Esophagus mucosa (tissue), 1 donor: ENCODE measurements at places on chromosomes 3 and 15.

- peak; percentile 37 for ATAC-seq
Observed at GRCh38 chr15:31606194-31606669, 279.6 kb downstream of the KLF13 start.

- ATAC-seq, result peak; percentile 65
Observed at GRCh38 chr3:185744997-185745843, 79.6 kb downstream of the IGF2BP2 start.

DNA sequence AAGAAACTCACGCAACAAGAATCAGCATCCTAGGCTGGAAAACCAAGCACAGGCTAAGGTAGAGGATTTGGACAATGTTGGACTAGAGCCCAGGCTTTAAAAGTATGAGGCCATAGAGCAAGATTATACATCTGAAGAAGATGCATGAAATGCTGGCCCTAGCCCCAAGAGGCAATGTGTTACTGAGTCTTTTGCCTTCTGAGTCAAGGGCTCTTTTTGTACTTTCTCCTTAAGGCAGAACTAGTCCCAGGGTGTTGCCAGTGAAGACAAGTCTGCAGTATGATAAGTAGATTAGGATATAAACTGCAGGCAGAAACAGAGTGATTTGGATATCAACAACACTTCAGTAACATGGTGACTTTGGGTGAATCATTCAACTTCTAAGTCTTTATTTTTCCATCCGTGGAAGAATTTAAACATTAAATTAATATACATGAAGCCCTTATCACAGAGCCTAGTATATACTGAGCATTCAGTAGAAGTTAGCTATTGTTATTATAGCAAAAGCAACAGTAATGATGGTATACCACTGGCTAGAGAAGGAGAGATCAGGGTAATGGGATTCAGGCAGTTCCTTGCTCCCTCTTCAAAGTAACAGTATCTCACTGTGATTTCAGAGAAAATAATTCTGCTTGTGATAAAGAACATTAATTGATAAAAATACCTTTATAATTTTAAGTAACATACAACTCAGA is 99.9 kb upstream of the MLF1 start:
- peak; percentile 25 for ATAC-seq

- peak; percentile 58 for ATAC-seq
Observed at GRCh38 chr3:63900459-63900858, 11.7 kb downstream of the SCAANT1 start.

DNA sequence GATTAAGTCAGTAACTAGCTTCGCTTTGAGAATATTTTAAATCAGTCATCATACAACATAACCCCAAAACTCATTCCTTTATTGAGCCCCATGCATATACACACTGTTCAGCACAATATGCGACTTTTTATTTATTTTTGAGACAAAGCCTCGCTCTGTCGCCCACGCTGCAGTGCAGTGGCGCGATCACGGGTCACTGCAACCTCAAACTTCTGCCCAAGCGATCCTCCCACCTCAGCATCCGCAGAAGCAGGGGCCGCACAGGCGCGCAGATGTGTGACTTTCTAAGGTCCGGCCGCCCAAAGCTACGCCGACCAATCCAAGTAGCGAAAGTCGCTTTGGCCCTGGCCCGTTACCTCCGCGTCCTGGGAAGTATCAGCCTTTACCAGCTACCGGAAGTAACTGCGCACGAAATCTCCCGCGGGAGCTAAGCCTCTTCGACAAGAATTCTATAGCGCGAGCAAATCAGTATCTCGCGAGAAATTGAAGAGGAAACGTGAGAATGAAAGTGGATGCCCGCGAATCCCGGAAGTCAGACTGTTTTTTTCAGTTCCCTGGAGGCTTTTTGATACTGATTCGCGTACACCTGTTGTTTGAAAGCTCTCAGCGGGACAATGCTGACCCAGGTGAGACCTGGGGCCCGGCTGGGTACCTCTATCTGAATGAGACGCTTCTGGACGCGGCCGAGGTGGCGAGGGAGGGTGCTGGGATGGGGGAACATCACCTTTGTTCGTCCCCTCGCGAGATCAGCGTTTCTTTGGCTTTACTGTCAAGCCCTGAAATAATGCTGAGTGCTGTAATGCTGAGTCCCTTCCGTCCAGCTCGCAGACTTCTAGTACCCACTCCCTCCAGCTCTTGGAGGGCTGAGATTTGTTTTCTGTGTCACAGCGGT is at the start of the genes DHFR2 and NSUN3:
DHFR2 (minus strand) TSS at position 404 of the 892 bp plus-strand sequence. CDS start 1,405 bp downstream, outside the sequence.
NSUN3 (plus strand) TSS at position 549 of the 892 bp plus-strand sequence; CDS start at position 615, 66 bp downstream.
- peak; percentile 97 for ATAC-seq

- no peak for ATAC-seq
Observed at GRCh38 chr15:77023576-77024272, 28.8 kb downstream of the PSTPIP1 start.

DNA sequence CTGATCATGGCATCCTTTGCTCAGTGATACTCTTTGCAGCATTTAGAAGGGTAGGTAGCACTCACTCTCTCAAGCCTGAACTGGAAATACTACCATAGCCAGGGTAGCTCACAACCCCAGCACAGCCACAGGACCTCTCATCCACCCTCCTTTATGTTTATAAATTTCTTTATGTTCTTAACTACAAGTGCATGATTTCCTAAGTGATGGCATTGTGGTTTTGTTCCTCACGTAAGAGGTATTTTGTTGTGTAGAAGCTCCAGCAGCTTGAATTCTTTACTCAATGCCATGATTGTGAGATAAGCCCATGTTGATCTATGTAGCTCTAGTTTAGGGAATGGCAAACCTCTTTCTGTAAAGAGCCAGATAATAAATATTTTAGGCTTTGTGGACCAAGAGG is 7.9 kb upstream of the RTP3 start:
- ATAC-seq, result no peak

GRCh38 chr3:38222032-38222634 is 43.5 kb upstream of the SLC22A13 start:
- ATAC-seq, result no peak

GRCh38 chr3:49717211-49717958 is 2.1 kb downstream of the AMIGO3 start:
- no peak for ATAC-seq

GRCh38 chr15:92579931-92580470 is 75.6 kb downstream of the FAM174B start:
- ATAC-seq, result no peak

DNA sequence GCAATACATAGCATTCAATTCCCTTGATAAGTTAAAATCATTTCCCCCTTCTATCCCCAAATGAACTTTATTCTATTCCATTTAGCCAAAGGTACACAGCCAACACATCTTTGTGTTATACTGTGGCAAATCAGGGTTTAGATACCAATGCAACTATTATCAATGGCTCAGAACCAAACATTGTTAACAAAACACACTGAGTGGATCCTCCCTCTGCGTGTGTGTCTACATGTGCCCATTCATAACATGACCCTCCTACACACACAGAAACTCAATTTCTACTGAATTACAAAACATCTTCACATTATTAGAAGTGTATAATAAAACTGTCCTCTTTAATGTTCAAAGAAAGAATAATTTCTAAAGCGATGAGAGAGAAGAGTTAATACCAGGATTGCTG is 1.3 kb downstream of the TTBK2 start:
- no peak for ATAC-seq

- ATAC-seq, result no peak
Observed at GRCh38 chr15:100033140-100033857, 300.1 kb upstream of the LYSMD4 start.

DNA sequence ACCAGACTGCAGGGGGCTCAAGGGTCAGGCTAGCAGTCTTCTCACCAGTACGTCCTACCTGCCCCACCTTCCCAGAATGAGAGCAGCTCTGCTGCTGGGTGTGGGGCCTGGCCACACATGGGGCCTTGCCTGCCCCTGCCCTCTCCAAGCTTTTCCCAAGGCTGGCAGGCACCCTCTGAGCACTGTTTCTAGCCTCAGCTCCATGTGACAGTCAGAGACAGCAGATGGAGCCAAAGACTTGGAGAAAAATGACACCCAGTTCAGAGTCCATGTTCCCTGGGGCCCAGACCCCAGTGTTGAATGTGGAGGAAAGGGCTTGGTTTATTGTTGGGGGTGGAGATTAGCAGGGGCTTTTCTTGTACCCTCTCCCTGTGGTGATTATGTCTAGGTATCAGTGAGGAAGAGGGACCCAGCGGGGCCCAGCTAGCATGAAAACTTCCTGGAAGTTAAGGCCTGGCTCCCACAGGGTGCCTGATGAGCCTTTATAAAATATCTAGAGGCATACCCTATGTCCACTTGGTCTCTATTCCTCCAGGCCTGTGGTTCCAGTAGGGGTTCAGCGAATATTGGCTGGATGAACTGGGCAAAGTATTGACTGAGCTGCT is 153.8 kb downstream of the EEFSEC start:
- no peak for ATAC-seq

DNA sequence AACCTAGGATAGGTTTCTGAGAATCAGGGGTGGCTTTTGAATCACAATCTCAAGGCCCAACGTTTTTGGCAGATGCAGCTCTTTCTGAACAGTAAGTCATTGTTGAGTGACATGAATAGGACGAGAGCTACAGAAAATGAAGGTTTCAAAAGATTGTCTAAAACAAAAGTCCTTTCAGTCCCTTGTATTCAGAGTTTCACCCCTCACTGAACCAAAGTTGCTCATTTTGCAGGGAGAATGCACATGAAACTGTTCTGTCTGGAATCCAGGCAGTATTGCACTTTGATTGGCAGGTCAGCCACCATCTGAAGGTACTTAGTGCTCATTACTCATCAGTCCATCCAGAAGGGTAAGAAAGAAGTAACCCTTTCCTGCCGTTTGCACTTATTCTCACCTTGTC is 24.1 kb upstream of the RASGRP1 start:
- ATAC-seq, result peak; percentile 75

DNA sequence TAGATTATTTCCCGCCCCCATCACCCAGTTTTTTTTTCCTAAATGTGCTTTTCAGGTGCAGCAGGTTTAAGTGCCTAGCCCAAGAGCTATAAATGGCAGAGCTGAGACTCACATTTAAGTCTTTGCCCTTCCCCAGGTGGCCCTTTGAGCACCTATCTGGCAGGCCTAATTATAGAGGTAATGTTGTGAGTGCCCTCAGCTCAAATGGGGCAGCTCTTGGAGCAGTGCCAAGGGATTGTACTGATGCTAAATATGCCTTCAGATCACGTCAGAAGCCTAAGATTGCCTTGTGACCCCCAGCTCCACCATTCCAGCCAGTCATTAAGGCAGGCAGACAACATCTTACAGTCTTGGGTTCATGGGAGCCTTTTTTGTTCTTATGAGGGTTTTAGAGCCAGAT is 159.5 kb downstream of the RPLP1 start:
- ATAC-seq, result no peak

- ATAC-seq, result no peak
Observed at GRCh38 chr3:128385080-128385832, 81.4 kb downstream of the DNAJB8 start.

DNA sequence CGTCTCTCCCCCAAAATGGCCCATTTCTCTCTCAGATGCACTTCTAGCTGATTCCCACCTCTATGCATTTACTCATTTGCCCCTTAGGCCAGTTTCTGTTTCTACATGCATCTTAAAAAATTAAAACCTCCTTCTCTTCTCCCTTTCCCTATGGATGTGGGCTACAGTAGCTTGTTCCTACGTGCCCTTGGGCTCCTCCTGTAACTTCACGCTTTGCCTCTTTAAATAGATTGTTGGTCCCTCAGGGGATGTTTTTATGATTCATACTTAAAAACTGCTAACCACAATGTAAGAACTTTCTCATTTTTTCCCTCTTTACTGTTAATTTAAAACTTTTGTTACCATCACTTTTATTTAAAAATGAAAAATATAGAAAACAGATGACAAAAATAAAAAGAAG is 185.6 kb upstream of the MRPL3 start:
- no peak for ATAC-seq
